ENCODE measurements at places on chromosomes 7 and 10. TPM values are rescaled to one million over a fixed set of nuclear protein-coding genes. Genes with fewer than 3 reads are reported as not detected.

The MSMB gene
- not detected for total RNA-seq

The CTAGE8 gene
- total RNA-seq, result not detected

The CPED1 gene
- total RNA-seq, result 94.2 TPM

The OR2A1 gene
- under 0.01 TPM for total RNA-seq

The GPR85 gene
- 2.1 TPM for total RNA-seq

The FOXK1 gene
- total RNA-seq, result 20.0 TPM

The IFIT1B gene
- 0.06 TPM for total RNA-seq

The TACR2 gene
- total RNA-seq, result 0.19 TPM

The C10orf88 gene
- total RNA-seq, result 10.6 TPM

Data from aortic smooth muscle cell (primary cell).